LNCaP clone FGC (cell line): ENCODE measurements at places on chromosomes 12 and 14.

GRCh38 chr14:92481811-92482555 is 31.6 kb upstream of the RIN3 start:
- DNase-seq = no peak

- no peak for DNase-seq
These were observed 29.3 kb downstream of the NELL2 start for GRCh38 chr12:44846826-44847225.

- no peak for DNase-seq
These were observed 291.2 kb downstream of the ZFP36L1 start for GRCh38 chr14:68501614-68502052.

DNA sequence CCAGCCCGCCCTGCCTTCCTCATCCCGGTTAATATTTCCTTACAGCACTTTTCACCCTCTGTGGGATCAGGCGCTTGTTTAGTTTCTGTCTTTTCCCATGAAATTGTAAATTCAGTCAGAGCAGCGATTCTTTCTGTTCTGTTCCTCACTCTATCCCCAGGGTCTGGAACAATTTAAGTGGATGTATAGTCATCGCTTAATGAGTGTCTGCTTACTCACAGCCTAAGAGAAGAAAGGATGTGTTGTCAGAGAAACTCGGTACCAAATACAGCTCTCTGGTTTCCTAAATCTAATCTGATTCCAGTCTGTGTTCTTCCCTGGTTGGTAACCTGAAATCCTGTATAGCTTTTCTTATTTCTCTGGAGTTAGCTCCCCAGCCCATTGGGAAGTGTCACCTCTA is 44.9 kb downstream of the FOS start:
- DNase-seq = no peak

GRCh38 chr12:93087840-93088610 is 158.9 kb upstream of the EEA1 start:
- no peak for DNase-seq

DNA sequence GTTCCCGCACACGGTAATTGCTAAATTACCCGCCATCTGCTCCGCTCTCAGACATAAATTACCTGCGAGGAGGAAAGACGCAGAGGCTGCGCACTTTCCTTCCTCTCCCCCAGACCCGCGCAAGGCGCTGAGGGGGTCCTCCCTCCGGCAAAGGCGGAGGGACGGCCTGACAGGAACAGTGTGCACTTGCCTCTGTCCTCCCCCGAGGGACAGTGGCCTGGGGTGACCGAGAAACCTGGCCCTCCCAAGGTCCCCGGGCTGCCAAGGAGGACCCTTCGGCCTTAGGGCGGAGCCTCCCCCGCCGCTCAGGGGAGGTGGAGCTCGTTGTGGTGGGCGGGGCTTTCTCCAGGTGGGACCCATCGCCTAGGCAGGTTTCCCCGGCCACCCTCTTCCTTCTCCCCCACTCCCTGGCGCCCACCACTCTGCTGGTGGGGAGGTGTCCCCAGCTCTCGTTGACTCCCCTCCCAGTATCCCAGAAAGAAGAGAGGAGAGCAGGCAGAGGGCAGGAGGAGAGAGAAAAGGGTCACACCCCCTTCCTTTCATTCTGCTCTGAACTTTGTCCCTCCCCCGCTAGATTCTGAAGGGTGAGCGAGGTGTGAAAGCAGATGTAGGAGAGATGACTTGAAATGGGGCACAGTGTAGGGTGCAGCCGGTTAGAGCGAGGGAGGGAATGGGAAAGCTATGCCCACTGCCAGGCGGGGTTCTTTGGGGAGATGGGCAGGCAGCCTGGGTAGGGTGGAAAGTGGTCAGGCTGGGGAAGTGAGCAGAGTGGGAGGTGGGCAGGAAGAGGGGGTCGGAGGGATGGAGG is 11.4 kb upstream of the CALCOCO1 start:
- no peak for DNase-seq

DNA sequence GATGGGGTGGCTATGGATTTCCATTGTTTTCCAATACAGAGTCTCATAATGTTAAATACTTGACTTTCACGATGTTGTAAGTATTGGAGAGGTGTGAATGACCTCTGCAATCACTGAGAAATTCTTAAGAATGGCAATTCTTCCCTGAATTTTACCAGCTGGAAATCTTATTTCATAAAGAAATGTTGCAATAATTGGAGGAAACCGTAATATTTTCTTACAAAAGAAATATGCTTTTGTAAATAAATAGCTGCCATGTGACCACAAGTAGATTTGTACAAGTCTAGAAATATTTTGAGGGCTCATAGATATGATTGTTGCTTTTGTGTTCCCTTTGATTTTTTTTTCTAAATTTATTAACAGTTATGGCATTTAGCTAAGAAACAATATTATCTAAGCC is 308.7 kb upstream of the ATP2B1 start:
- no peak for DNase-seq

DNA sequence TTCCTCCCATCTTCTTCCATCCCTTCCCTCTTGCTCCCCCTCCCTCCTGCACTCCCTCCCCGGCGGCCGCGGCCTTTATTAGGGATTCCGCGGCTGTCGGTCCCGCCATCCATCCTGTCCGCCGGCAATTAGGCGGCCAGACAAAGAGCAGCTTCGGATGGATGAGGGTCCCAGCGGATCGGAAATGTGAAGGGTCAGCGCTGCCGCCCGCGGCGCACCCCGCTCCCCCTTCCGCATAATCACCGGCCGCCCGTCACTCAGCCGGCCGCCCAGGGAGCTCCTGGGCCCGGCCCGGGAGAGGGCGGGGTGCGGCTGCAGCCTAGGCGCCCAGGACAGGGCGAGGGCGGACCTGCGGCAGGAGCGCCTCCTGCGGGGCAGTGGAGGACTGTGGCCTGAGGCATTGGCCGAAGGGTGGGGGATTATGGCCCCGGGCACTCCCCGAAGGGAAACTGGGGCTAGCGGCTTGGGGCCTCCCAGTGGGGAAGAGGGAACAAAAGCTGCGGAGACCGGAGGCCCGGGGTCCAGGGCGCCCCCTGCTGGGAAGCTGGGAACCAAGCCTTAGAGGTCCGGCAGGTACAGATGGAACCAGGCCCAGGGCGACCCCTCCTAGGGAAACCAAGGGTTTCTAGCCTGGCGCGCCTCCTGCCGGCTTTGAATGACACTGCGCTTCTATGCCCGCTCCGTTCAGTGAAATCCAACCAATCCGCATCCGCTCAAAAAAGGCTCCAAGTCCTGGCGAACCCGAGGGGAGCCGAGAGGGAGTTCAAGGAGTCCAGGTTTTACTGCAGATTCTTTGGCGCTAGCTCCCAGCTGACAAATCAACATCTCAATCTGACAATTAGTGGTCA is 4.4 kb upstream of the DNAJC22 start:
- DNase-seq = no peak

DNA sequence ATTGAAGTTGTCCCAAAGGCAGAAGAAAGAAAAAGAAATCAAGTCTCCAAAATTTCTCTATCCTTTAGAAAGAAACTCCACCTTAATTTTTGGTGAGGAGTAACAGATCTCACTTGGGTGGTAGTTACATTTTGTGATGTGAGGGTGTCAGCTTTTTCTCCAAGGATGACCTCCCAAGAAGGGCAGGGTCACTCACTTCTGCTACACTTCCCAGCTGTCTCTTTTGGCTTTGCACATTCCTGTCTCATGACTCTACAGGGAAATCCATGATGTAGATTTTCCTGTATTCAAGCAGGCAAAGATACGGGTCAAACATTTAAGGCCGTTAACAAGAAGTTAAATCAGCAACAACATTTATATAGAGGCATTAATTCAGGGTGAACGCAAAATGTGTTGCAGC is 1016.4 kb downstream of the NRXN3 start:
- no peak for DNase-seq

DNA sequence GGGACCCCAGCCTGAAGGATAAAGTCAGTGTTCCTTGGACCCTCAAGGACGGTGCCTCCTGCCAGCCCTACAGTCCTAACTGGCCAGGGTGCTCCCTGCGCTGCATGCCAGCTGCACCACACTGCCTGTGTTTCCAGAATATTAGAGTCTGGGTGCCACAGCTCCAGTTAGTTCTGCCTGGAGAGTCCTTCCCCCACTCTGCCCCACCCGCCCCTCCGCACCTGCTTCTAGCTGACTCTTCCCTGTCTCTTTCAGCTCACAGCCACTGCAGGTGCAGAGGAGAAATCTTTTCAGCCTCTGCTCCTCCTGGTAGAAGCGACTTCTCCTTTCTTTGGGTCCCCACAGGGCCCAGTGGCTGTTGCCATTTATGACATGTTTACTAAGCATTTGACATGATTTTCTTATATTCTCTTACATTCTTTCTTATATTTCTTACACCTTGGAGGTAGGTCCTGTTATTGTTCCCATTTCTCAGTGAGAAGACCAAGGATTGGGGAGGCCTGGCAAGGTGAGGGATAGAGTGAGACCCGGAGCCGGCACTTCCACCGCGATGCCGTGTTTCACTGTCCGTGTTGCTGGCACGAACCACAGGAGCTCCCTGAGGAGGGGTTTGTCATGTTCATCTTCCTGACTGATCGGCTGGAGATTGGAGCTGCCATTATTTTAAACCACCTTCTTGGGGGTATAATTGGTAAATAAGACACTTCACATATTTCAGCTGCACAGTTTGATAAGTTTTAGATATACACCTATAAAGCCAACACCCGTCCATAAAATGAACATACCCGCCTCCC is 29.4 kb downstream of the SYNE3 start:
- DNase-seq = no peak

DNA sequence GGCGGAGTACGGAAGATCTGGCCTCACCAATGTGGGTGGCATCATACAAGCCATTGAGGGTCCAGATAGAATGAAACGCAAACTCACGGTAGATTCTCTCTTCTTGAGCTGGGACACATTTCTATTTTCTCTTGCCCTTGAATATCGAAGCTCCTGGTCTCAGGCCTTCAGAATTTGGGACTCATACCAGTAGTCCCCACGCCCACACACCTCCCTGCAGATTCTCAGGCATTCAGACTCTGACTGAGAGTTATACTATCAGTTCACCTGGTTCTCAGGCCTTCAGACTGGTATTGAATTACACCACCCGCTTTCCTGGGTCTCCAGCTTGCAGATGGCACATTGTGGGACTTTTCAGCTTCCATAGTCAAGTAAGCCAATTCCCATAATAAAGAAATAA is 37.8 kb downstream of the EIF2S3B start:
- DNase-seq = no peak

DNA sequence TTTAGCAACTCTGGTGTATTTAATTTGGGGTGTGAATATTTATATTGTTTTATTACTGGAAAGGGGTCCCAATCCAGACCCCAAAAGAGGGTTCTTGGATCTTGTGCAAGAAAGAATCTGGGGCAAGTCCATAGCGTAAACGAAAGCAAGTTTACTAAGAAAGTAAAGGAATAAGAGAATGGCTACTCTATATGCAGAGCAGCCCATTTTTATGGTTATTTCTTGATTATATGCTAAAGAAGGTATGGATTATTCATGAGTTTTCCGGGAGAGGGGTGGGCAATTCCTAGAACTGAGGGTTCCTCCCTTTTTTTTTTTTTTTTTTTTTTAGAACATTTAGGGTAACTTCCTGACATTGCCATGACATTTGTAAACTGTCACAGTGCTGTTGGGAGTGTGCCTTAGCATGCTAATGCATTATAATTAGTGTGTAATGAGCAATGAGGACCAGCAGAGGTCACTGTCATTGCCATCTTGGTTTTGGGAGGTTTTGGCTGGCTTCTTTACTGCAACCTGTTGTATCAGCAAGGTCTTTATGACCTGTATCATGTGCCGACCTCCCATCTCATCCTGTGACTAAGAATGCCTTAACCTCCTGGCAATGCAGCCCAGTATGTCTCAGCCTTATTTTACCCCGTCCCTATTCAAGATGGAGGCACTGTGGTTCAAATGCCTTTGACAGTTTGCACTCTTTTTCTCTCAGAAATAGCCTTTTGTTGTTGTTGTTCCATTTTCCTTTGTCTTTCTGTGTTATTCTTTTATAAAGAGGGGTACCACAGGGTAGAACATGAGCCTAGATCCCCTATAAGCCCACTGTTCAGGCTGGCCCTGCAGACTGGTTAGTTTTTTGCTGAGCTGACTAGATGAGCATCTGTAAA is 75.5 kb upstream of the DCD start:
- no peak for DNase-seq

DNA sequence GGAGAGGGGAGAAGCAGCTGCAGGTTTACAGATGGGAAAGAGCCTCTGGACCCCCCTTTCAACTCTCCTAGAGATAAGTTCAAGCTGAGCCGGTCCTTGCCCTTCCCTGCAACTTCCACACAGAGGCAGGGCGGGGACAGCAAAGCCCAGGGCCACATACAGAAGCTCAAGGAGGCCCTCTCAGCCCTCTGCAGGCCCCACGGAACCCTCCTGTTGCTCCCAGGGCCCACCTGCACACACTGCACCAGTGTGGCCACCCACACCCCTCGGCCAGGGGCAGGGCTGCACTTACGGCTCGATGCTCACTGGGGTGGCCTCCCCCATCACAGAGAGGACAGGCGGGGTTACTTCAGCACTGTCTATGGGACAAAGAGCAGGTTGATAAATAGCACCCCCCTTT is 13.0 kb upstream of the PNMA1 start:
- DNase-seq = no peak

- DNase-seq = no peak
These were observed 402.1 kb downstream of the AACS start for GRCh38 chr12:125467363-125467762.

DNA sequence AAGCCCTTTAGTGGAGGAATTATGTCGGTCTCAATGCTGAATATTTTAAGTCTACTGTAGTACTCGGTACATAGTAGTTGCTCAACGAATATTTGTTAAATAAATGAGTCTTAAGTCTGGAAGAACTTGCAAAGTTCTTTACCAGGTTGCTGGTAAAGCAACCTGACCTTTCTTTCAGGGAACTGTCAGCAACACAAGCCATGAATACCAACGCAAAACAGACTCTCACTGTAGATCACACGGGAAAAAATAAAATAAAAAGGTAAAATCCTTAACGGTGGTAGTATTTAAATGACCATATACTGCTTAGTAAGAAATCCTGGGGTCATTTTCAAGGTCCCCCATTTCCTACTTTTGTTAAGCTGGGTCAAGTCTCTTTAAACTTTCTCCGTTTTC is 447 bp upstream of the NUBPL start:
- no peak for DNase-seq

GRCh38 chr12:60391791-60392190 is 796.0 kb downstream of the SLC16A7 start:
- no peak for DNase-seq
